A549 treated with RU486 at 1 μM for 4 hours (cell line): ENCODE measurements at places on chromosomes 1 and 21. TPM values are rescaled to one million over a fixed set of nuclear protein-coding genes. Genes with fewer than 3 reads are reported as not detected.

The LCE1A gene
- not detected in 5 replicates for total RNA-seq

The EDARADD gene
- total RNA-seq: 3.0 to 4.3 TPM (median 3.4 TPM) in 5 replicates

The BLACAT1 gene
- total RNA-seq: 0.05 TPM in 1 of 5 replicates, not detected in the others

The INKA2 gene
- total RNA-seq: 1.8 to 2.5 TPM (median 2.0 TPM) in 5 replicates

The C1orf210 gene
- not detected in 5 replicates for total RNA-seq

The AZIN2 gene
- 0.45 to 1.2 TPM (median 0.77 TPM) in 5 replicates for total RNA-seq

The PLA2G2D gene
- not detected in 5 replicates for total RNA-seq

The CYP4Z1 gene
- total RNA-seq: not detected in 5 replicates

The ZBTB8OS gene
- 33.1 to 49.6 TPM (median 42.5 TPM) in 5 replicates for total RNA-seq

The CD1D gene
- total RNA-seq: 0.05 to 0.08 TPM (median 0.07 TPM) in 3 of 5 replicates, not detected in the others

The KCNA3 gene
- not detected in 5 replicates for total RNA-seq
